Right ventricle myocardium superior (tissue), 1 donor: ENCODE measurements at places on chromosomes 3 and 15.

DNA sequence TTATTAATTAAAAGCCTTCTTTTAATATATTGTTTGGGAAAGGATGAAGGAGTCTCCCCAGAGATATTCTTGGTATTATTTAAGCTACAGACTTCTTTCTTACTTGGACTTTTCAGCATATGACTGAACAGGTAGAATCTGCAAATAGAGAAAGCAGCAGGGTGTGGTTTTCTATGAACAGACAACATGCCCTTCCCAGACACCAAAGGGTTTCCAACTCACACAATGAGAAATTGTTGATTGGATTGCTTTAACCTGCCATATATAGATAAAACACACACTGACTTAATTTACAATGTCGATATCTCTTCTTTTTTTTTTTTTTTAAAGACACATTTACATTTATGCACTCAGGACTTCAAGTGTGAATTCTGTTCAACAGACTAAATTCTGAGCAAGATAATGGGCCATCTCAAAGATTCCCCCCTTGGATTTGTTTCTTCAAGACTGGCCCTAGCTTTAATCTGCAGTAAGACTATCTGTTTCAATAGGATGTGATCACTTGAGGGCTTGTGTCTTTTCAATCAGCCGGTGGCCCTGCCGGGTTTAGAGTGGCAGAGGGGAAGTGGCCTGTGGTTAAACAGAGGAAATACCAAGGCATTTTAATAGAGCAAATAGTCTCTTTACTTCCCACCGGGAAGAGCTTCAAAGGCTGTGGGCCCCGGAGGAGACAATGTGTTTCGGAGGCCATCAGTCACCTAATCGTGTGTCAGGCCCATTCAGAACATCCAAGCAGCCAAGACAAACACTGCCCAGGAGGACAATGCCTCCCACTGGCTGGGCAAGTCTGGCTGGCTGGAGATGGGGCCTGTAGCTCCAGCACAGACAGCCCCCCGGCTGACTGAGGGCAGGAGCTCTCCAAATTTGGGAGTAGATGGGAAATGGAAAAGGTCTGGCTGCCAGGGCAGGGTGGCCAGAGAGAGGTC, 6.1 kb downstream of the IL17RD start:
- no peak for DNase-seq

- no peak for DNase-seq
These were observed 801 bp downstream of the CA12 start for GRCh38 chr15:63380808-63381282.

DNA sequence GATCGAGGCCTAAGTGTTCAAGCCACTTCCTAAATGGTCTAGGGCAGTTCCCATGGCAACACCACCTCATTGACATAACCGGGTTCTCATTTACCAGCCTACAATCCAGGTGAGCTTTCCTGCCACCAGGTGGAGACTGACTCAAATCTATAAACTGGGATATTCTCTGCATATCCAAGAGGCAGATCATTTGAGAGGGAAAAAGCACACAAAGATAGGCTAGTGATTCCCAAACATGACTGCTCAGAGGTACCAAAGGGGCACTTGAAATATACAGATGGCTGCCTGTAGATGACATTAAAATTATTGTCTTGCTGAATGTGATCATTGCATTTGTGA, 141.3 kb upstream of the PROK2 start:
- no peak for DNase-seq

- DNase-seq = no peak
These were observed 450.3 kb upstream of the THRB start for GRCh38 chr3:24944805-24945520.

DNA sequence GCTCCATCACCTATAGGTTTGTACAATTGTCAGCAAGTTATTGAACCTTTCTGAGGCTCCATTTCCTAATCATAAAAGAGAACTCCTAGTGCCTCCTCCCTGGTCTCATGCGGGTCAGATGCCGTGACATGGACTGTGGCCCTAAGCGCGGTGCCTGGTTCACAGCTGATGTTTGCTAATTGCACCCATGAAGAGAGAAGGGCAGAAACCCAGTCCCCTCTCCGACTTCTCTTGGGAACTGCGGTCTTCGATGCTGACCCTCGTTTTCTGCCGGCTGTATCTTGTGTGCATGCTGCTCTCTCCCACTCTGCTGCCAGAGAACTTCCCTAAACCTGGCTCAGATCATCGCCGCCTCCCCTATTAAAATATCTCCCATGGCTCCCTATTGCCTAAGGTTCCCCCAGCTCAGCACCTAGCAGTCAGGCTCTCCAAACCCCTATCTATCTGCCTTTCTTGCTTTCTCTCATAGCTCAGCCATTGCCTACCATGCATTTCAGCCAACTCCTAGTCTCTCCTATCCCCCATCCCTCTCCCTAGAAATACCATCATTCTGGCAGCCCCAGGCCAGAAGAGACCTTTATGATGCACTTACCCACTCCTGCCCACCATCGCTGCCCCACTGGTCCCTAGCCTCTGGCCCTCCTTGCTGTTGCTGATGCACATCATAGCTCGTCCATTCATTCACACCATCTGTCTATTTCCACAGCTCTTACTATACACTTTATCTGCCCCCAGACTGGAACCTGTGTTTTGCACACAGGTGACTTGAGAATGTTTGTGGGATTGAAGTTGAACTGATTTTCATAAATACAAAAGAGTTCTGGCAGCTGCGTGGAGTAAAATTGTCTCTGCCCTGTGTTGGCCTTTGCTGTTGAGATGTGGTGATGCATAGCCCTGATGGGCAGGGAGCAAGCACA, 6.6 kb downstream of the ISG20 start:
- no peak for DNase-seq

DNA sequence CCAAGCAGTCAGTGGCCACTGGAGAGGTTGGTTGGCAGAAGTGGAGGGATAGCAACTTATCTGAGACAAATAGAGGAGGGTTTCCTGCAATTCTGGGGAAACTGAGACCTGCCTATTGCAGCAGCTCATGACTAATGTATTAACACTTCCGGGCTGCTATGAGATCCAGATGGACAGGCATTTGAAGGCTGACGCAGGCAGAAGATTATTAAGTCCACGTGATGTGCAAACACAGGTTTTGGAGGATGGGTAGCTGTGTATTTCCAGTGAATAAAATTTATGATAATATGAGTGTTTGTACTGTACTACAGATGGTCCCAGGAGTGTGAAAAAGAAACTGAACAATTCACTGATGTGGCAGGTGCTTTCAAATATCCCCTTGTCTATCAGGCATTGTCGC, 28.5 kb upstream of the CFAP161 start:
- DNase-seq = no peak

- DNase-seq = no peak
These were observed 37.2 kb downstream of the AP4E1 start for GRCh38 chr15:50945725-50946124.

DNA sequence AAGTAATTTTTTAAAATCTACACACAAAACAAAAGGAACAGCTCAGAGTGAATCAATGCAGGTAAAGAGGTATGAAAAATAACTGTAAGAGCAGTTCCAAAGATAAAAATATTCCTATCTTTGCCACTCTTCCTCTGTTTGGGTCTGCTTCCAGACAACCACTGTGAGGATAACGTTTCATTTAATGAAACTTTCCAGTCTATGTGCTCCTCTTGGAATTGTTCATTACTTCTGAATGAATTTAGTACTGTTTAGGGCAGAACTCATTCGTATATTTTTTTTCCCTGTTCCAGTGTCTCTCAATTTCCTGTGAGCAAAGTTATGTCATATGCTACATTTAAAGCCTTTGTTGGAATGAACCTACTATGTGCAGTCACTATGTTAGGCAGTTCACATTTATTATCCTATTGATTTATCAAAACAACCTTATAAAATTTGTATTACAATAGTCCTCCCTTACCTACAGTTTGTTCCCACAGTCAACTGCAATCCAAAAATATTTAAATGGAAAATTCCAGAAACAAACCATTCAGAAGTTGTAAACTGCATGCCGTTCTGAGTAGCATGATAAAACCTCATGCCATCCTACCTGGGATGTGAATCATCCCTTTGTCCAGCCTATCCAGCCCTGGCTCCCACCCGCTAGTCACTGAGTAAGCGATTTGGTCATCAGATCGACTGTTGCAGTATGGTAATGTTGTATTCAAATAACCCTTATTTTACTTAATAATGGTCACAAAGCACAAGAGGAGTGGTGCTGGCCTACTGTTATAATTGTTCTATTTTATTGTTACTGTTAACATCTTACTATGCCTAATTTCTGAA, 98.1 kb downstream of the TMCC1 start:
- no peak for DNase-seq

DNA sequence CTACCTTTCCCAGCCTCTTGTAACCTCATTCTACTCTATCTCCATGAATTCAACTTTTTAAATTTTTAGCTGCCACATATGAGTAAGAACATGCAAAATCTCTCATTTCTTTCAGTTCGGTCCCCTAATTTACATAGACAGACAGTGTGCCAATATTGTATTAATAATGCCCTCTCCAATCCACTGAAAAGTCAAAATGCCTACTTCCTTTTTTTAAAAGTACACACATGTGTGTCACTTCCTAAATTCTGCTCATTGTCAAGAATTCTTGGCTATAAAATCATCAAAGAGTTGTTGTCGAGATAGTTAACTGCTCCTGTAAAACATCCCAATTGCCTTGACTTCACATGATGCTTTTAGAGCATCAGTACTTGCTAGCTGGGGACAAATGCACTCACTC, 84.2 kb upstream of the IL12A start:
- no peak for DNase-seq
